ENCODE measurements at places on chromosomes 1 and 21.

GRCh38 chr1:219312967-219313366 lies 139.3 kb downstream of the LYPLAL1 start:
- no peaks in the 10 kb centered on the region for H3K4me1 ChIP-seq
- no peak overlapping the region for H3K4me3 ChIP-seq
- DNase-seq = no peak
- H3K27ac ChIP-seq = no peak overlapping the region
- H3K27me3 ChIP-seq = no peaks in the 10 kb centered on the region

- no peaks in the 10 kb centered on the region for H3K27me3 ChIP-seq
- no peak for DNase-seq
- H3K4me1 ChIP-seq = no peaks in the 10 kb centered on the region
- no peak overlapping the region for H3K27ac ChIP-seq
- H3K4me3 ChIP-seq = no peak overlapping the region
Measured at GRCh38 chr1:222370913-222371675, 176.8 kb downstream of the HHIPL2 start.

DNA sequence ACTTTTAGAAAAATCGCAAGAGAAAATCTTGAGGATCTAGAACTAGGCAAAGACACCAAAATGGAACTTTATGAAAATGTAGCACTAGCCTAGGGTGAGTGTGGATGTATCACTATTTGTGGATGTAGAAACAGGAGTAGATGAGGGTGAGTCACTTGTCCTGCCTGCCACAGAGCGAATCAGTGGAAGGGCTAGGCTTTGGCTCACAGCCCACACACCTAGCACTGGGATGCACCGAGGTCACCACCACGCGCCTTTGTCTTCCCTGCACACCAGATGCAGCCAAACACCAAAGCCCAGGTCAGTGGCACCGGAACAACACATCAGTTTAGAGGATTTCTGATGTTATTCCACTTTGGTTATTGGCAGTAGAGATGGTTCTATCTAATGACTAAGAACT lies 38.2 kb downstream of the PKNOX1 start:
- H3K36me3 ChIP-seq = peaks cover 60% of the 10 kb centered on the region
- no peak for DNase-seq
- no peaks in the 10 kb centered on the region for H3K27me3 ChIP-seq
- peaks cover 7% of the 10 kb centered on the region for H3K4me1 ChIP-seq
- H3K27ac ChIP-seq = no peak overlapping the region

- H3K27ac ChIP-seq = no peak overlapping the region
- no peak for DNase-seq
- no peaks in the 10 kb centered on the region for H3K36me3 ChIP-seq
- peaks cover 6% of the 10 kb centered on the region for H3K4me1 ChIP-seq
- H3K4me3 ChIP-seq = no peak overlapping the region
Measured at GRCh38 chr1:45409276-45409675, 69.0 kb upstream of the MUTYH start.

DNA sequence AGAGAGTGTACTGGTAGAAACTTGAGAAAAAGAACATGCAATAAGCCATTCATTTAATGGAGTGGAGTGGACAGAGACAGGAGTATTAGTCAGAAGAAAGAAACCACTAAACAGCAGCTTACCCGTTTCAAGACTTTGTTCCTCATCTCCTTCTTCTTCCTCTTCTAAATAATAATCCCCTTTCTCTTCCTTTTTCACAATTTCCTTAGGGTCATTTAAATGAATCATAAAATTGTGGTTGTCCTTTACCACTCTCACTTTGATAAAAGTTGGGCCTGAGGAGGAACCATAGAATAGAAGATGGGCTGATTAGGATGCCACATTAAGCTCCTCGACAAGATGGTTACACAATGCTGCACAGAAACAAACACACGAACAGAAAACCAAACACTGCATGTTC lies 109.6 kb downstream of the WDR3 start:
- H3K36me3 ChIP-seq = no peaks in the 10 kb centered on the region
- no peak overlapping the region for H3K27ac ChIP-seq
- H3K4me3 ChIP-seq = no peak overlapping the region
- H3K4me1 ChIP-seq = no peaks in the 10 kb centered on the region
- no peaks in the 10 kb centered on the region for H3K27me3 ChIP-seq
- no peak for DNase-seq

DNA sequence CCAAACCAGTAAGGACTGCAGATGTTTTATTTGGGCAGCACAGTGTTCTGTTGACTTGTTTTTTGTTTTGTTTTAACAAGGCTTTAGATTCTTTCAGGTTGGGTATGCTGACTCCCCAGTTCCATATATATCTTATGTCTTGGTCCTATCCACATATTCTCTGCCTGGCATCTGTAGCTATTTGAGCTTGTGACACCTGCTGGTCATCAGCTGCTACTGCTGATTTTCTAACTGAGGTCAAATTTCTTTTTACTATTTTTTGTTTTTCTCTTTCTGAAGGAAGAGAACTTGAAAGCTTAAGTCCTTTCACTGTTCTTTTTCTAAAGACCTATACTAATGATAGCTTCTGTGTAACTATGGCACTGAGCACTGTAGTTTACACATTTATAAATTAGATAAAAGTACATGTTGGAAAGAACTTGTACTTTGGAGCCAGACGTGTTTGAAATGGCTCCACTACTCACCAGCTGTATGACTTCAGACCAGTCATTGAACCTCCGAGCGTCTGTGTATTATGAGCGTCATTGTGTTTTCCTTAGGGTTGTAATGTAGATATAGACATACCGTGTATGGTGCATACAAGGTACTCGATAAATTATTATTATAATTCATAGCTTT lies 109.4 kb downstream of the NRDC start:
- H3K4me1 ChIP-seq = peaks cover 6% of the 10 kb centered on the region
- H3K4me3 ChIP-seq = no peak overlapping the region
- no peaks in the 10 kb centered on the region for H3K27me3 ChIP-seq
- H3K27ac ChIP-seq = no peak overlapping the region
- DNase-seq = no peak
- H3K36me3 ChIP-seq = peaks cover 52% of the 10 kb centered on the region

GRCh38 chr21:45823100-45823681 lies 158.4 kb upstream of the COL6A1 start:
- peaks cover 42% of the 10 kb centered on the region for H3K4me1 ChIP-seq
- no peak overlapping the region for H3K4me3 ChIP-seq
- no peak for DNase-seq
- peaks cover 2% of the 10 kb centered on the region for H3K36me3 ChIP-seq
- H3K27me3 ChIP-seq = peaks cover 7% of the 10 kb centered on the region

GRCh38 chr1:112868191-112868590 lies 87.8 kb downstream of the SLC16A1 start:
- no peak overlapping the region for H3K27ac ChIP-seq
- no peak overlapping the region for H3K4me3 ChIP-seq
- H3K36me3 ChIP-seq = no peaks in the 10 kb centered on the region
- peaks cover 4% of the 10 kb centered on the region for H3K27me3 ChIP-seq

Measured in activated T-helper 2 cell treated with anti-CD3 and anti-CD28 coated beads, Interferon-gamma antibody, Interleukin-2, Interleukin-4, amounts not matched to agents 10 μg/mL and 5 μg/mL and 100 μg/mL, durations not matched to agents 14 hours and 24 hours and 36 hours (primary cell).